Body of pancreas (tissue), 4 donors: ENCODE measurements at places on chromosomes 12 and 14.

DNA sequence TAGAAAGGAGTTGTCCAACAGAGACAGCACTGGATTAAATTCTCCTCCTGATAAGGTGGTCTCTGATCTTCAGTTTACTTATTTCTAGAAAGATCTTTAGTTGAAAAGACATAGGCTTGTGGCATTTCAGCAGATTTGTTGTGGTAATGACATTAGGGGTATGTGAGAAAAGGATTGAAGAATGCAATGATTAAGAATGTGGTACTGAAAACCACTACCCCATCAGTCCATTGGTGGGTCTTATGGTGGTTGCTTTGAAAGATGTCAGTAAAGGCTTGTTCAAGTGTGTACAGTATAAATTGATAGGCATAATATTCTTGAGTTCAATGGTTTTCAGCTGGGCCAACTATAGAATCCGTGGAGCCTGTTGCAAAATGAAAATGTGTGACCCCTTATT, 10.8 kb downstream of the PPFIBP1 start:
- DNase-seq, result no peak

DNA sequence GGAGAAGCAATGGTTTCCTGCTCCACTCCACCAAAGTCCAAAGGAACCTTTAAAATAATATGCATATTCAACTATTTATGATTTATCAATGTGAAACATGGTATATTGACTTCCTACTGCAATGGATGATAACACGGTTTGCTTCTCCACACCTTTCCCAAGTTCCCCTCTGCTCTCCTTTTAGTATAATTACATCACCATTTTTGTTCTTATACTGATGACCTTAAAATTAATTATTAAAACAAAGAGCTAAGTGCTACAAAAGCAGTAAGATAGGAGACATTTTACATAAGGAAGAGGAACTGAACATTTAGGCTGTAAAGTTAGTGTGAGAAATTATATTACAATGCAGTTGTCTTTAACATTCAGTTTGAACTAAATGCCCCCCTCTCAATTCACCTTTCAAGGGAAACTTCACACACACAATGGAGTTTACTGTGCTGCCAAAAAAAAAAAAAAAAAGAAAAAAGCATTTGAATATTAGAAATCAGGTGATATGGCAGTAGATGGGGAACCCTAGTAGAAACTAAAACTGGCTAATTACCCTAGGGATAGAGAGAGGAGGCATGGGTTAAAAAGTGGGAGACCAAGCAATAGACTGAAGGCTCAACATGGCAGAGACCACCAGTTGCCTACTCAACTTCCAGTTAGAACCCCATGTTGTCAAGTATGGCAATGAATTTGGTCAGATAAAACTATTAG, 37.1 kb upstream of the STK38L start:
- no peak for DNase-seq

- DNase-seq, result no peak
These were observed 63.8 kb upstream of the PLEKHG7 start for GRCh38 chr12:92639017-92639416.

DNA sequence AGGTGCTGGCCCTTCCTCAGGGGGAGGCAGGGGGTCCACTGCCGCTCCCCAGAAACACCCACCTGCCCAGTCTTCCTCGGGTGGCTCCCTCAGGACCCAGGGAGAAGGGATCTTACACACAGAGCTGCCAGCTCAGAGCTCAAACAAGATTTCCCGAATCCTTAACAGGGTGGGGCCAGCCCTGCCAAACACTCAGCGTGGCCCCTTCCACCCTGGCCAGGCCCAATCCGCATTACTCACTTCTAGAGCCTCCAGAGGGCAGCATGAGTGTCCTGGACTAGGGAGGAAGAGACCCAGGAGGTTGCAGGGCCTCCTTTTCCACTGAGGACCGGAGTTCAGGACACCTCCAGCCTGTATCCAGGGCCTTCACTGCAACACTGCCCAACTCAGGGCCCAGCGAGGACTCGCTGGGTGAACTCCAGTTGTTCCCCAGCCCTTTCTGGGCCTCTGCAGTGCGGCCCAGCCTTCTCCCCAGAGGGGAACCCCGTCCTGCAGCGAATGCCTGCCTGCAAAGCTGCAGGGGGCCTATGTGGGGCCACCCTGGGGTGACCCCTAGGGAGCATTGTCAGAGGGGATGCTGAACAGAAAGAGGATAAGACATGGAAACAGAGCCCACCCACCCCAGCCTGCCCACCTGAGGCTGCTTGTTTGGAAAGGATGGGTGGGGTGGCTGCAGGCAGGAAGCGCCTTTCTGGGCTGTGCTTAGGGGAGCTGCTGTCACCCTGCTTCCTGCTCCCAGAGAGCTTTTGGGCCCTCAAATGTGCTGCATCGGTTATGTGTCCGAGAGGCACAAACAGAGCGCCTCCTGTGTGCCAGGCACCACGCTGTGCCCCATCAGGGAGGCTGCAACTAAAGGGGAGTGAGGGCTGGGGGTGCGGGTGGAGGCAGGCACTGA, 43.8 kb downstream of the CCNK start:
- no peak for DNase-seq

DNA sequence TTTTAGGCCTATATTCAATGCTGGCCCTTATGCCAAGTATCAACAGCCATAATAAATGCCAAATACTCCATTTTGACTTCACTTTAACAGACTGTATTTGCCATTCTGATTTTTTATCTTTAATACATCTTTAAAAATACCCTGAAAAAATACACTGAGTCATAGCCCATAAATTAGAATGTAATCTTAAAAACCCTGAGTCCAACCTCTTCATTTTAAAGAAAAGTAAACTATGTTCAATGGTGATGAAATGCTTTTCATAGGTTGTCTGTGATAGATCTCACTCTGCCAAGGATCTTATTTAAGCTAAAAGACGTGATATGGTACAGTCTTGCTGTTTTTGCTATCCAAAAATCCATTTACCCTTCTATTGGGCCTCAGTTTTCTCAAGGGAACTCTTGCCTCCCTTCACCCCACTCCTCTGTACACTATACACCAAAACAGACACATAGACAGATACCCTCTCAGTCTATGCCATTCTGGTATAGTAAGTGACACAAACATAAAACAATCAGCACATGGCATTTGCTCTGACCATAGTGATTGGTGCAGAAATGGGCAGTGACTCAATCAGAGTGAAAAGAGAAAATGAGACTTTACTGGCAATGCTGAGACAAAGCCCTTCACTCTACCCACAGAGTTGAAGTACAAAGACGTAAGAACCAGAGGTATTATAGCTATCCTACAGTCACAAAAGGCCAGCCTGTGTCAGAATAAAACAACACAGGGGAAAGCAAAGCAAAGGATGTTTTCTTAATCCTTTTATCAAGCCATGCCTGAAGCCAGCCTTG, 49.1 kb downstream of the BTG1 start:
- DNase-seq, result no peak

DNA sequence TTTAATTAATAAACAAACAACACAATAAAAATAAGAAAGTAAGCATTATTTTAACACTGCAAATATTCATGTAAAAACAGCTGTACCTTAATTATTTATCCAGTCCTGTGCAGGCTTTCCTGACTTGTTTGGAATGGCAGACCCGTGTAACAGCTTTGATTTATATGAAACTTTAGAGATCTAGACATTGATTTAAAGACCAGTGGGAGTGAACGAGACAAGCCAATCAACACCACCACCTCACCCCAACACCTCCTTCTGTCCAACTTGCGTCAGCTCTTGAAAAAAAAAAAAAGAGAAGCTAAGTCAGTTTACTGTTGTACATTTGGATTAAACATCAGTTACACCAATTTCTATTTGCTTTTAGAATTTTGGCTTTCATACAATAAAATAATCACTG, 22.3 kb downstream of the SLC38A4 start:
- peak; percentile 27 for DNase-seq

GRCh38 chr14:20757965-20758364, 10.2 kb upstream of the EDDM3B start:
- peak; percentile 38 for DNase-seq

DNA sequence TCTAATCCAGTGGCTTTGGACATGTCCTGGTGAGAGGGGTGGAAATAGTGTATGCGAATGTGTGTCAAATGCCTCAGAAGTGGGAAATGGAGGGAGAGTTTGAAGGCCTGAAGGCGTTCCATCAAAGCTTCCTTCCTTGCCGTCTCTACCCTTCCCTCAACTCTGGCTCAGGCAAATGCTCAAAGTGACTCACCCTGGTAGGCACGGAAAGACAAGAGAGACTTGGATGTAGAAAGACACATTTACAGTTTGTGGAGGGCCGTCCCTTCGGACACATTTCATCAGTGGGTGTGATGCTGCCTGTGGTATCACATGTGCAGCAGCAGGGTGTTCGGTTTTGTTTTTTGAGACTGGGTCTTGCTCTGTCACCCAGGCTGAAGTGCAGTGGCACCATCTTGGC, 36.7 kb downstream of the CHST11 start:
- no peak for DNase-seq

- no peak for DNase-seq
These were observed 576.7 kb downstream of the SLC16A7 start for GRCh38 chr12:60172266-60173211.

- DNase-seq, result peak; percentile 64
These were observed 8.9 kb downstream of the ANG start for GRCh38 chr14:20697273-20698017.

- no peak for DNase-seq
These were observed 1139.1 kb downstream of the AACS start for GRCh38 chr12:126204326-126204725.

DNA sequence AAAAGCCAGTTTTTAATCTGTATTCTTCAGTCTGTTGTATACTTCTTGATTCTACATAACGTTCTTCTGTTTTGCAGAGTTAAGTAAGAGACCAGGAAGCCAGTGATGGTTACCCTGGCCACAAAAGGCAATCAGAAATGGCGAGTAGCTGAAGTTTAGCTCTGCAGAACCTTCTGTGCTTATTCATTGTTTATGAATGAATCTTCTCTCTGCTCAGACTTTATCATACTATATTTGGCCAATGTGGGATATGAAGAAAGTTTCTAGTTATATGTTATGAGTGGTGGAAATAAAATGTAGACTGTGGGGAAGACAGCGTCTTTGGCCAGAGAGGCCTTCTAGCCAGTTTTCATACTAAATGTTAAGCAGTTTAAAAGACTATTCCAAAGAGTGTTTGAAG, 249.9 kb upstream of the RGS6 start:
- DNase-seq, result no peak

DNA sequence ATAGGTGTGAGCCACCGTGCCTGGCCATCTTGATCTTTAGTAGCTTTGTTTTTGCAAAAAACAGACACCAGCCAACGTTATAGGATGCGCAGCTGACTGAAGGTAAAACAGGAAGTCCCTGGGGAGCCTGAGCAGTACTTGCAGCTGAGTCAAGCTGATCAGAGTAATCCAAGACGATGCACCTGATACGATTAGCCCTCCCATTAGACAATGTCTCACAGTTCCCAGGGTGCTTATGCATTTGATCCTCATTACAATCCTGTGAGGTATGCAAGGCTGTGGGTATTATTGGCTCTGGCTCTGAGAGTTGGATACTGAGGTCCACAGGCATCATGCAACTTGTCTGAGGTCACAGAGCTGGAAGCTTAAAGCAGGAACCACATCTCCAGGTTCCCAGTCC, 8.1 kb downstream of the KRT18 start:
- DNase-seq, result no peak

GRCh38 chr12:79557690-79558315, 133.0 kb downstream of the PAWR start:
- no peak for DNase-seq

DNA sequence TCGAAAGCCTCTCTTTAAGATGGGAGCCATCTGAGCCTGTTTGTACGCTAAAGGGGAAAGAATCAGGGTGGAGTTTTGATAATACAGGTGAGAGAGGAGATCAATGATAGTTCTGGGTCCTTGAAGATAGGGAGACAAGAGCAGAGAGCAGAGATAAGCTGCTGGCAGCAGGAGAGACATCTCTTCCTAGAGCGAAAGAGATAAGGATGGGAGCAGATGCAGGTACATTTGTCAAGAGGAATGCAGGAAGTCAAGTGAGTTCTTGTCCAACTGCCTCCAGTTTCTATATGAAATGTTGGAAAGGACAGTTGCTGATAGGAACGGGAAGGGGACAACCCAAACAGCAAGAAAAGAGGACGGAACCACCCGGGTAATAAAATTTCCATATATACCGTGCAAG, 24.7 kb upstream of the HIF1A start:
- no peak for DNase-seq

- no peak for DNase-seq
These were observed 23.1 kb downstream of the TTC6 start for GRCh38 chr14:37618498-37619028.

DNA sequence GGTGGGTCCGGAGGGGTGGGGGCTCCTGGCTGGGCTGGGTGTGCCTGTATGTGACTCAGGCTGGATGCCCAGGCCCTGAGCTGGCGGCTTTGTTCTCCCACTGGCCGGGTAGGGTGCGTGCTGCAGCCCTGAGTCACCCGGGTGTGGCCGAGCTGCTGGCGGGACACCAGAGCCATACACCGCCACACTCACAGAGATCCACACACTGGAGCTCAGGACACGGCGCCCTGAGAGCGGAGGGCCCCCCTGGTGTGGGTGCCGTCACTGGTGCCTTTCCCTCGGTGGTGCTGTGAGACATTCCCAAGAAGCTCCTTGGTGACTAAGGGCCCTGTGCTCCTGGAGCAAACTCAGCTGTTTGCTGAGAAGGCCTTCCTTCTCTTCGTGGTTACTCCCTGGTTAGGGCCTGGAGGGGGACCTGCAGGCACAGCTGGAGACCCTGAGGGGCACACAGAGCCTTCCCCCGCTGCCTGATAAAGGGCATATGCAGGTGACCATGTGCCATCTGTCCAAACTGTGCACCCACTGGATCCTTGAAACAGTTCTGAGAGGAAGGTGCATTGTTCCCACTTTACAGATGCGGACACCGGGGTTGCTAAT, 44.3 kb downstream of the KRT80 start:
- peak; percentile 75 for DNase-seq

- DNase-seq, result no peak
These were observed 35.0 kb downstream of the TGFB3 start for GRCh38 chr14:75946785-75947184.

DNA sequence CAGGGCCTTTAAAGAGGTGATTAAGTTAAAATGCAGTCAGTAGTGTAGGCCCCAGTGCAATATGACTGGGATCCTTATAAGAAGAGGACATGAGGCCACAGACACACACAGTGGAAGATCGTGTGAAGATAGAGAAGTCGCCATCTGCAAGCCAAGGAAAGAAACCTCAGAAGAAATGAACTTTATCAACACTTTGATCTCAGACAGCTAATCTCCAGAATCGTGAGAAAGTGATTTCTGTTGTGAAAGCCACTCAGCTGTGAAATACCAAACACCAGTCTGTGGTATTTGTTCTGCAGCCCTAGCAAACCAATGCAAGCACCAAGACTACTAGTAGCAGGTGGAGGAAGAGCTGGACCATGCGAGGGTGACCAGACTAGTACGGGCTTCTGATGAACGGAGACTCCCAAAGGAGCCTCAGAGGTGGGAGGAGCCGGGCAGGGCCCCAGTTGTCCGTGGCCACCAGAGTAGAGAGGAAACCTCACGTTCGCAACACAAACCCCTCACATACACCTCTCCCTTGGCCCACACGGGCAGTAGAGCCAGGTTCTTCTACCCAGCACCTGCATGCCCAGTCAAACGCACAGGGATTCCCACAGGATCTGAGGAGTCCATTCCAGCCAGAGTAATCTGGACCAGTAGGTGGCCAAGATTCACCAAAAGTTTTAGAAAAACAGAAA, 243.0 kb downstream of the TTC8 start:
- DNase-seq, result no peak
